ENCODE measurements at places on chromosomes 13 and 19. TPM values are rescaled to one million over a fixed set of nuclear protein-coding genes. Genes with fewer than 3 reads are reported as not detected.

DNA sequence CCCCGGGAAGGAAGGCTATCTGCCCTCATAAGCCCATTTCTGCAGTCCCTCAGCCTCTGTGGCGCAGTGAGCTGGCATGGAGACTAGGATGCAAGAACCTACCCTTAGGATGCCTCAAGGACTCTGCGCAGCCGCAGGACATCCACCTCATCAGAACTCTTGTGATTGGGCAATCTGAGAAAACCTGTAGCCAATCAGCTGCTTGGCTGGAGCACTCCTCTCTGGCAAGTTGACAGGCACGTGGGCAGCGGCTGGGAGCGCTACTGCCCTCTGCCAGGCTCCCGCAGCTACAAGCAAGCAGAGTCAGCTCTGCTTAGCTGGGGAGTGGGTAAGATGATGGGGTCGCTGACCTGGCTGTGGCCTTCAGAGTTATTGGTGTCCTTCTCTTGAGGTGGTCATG is 1.5 kb upstream of the ECSIT start:
- DNase-seq: peak; percentile 61

The CYP4F8 gene
- total RNA-seq: not detected

DNA sequence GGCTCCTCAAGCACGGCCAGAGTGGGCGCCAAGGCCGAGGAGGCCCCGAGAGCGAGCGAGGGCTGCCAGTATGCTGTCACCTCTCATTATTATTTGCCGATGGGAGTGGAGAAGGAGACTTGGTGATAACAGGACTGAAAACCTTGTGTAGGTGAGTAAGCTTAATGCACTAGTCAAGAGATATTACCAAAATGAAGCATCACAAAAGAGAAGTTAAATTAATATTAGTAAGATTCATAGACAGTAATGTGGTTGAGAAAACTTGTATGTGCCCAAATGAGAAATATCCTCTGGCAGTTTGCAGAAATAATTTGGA is 204.5 kb upstream of the SLITRK1 start:
- DNase-seq: no peak

DNA sequence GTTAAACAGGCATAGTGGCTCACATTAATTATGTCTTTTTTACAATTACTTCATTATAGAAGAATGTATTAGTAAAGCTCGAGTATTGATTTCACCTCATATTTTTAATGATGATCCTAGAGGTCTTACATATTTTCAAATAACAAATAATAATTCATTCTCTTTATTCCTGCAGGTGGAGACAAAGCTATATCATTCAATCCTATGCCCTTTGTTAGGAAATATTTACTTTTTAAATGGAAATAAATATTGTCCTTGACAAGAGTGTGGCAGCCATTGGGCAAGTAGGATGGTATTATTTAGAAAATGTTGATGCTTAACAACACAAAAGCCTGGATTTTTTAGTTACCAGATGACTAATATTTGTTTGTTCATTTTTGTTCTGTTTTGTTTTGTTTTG is 127.6 kb downstream of the COG6 start:
- DNase-seq: no peak

- no peak for DNase-seq
Observed at GRCh38 chr13:30787738-30788525, 52.6 kb downstream of the ALOX5AP start.

DNA sequence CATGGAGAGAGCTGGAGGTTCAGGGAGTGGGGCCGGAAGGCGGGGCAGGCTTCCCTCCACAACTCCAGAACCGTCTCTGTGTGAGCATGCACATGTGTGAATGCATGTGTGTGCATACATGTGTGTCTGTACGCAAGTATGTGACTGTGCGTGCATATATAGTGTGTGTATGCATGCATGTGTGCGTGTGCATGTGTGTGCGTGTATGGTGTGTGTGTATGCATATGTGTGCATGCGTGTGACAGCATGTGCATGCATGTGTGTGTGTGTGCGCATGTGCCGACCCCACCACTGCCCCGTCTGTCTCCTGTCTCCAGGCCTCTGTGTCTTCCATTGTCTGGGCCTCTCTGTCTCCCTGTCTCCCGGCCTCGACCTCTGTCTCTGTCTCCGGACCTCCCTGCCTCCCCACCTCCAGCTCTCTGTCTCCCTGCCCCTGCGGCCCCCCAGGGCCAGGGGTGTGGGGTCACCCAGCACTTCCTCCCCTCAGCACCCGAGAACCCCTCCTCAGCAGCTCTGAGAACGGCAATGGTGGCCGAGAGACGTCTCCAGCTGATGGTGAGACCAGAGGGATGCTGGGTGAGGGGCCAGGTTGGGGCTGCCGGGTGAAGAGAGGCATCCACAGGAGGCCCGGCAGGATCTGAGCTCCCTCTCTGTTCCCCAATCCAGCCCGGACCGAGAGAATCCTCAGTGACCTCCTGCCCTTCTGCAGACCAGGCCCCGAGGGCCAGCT is 22.5 kb downstream of the ARHGEF1 start:
- no peak for DNase-seq

- peak; percentile 43 for DNase-seq
Observed at GRCh38 chr13:24922387-24922744, 158.4 kb downstream of the RNF17 start.

GRCh38 chr13:79692846-79693245 is 211.9 kb downstream of the NDFIP2 start:
- DNase-seq: peak; percentile 63

DNA sequence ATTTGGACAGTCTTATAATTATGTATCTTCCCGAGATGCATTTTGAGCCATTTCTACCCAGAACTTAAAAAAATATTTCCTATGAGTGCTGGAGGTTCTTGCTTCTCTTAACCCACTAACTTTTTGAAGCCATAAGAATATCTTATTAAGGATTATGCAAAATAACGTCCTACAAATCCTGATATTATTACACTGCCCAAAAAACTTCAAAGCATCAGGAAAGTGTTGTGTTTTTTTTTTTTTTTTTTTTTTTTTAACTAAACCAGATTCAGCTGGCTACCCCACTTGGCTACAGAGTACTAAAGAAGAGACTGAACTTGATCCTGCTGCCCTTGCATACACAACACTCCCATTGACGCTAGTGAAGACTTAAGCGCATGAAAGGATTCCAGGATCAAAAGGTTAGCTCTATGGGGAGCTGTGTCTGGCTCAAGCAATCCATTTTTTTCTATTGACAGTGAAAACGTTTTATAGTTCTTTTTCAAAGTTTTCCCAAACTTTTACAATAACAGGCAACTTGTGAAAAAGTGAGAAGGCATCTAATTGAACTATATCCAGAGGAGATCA is 141.4 kb downstream of the KCNRG start:
- no peak for DNase-seq

All from RPMI7951 (cell line).